ENCODE measurements at places on chromosomes 3 and 15.

GRCh38 chr3:181723625-181724191, 12.0 kb downstream of the SOX2 start:
- no peak for DNase-seq

GRCh38 chr3:31288641-31289100, 244.1 kb upstream of the STT3B start:
- peak; percentile 49 for DNase-seq

DNA sequence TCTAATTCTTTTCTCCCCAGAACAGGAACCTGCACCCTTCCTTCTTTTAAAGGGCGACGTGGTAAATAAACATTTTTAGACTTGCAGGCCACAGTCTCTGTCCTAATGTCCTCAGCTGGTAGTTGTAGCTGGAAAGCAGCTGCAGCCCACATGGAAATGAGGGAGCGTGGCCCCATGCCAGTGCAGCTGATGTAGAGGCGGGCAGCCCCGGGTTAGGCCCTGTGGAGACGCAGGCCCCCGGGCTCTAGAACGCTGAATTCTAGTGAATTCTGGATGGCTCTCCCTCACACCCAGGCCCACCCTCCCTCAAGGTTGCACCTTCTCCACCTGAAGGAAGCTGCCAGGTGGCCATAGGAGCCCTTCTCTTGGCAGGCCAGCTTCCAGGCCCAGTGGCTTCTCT, 52.3 kb downstream of the PGPEP1L start:
- DNase-seq = no peak

DNA sequence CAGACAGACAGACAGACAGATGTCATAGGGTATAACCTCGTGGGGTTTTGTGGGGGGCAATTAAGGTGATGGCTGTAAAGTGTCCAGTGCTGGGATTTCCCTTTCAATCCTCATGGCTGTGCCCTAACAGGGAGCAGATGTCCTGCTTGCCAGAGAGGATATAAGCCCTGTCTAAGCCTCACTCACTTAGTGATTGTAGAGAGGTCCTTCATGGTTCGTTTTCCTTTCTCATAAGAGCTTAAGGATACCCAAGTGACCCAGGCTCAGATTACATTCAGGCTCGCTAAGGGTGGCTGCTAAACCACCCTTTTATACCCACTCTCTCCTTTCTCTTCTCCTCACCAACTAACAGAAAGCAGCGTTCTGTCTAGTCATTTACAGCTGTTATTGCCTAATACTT, 19.2 kb downstream of the LYSMD2 start:
- DNase-seq = no peak

DNA sequence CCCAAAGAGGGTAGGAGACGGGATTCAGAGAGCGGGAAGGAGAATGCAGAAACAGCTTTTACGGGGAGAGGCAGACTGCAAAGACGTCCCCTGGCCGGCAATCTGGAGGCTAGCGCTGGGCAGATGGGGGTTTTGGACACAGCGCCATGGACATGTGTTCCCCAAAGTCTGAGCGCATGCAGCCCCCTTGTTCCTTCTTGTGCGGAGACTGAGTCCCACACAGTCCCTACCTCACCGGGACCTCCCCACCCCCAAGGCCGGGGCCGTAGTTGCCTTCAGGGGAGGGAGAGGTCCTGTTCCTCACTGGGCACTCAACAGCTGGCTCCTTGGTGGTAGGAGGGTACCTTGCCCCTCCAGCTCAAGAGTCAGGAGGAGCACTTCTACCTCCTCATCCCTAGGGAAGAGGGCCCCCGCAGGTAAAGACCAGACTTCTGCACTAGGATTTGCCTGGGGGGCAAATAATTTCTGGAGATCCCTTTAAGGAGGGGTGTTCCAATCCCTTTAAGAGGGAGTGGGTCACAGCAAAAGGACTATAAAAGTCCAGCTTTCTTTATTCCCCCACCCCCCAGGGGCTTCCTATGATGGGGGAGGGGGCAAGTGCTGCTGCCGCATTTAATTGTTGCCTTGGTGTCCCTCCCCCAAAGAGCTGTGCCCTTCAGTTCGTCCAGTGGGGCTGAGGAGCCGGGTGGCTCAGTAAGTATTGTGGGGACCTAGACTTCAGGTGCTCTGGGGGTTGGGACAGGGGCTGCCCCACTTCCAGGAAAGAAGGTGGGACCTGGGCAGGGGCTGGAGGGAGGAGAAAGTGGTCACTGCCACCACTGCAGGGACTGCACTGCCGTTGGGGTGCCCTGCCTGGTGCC, 3.6 kb upstream of the BAHD1 start:
- DNase-seq = no peak

DNA sequence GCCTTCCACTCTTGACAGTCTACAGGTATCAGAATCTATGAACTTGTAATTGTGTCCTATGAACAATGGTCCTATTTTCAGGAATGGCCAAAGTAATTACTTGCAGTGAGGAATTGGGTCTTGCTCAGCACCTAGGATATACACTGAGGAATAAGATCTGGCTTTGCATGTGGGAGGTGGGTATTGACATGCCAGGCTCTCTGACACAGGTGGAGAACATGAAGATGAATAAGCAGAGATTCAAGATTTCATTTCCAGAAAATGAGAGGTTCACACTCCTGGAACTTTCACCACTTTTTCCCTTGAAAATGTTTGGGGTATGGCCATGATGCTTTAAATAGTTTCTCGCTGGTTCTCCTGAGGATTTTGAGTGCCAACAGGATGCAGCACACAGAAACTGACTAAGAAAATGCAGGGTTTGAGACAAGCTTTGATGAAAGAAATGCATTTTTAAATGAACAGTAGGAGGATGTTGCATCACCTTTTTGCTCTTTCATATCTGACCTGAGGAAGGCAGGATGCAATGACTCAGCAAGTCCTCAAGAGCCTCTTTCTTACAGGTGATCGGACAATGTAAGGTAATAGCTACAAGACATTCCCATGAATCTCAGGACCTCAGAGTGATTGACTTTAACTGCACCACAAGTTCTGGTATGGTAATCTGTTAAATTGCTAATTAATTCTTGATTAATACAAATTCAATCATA, 3.7 kb downstream of the HRG start:
- DNase-seq = peak; percentile 27

GRCh38 chr3:36701249-36701572, 63.1 kb downstream of the DCLK3 start:
- no peak for DNase-seq

Measured in GM12865 (cell line).